ENCODE measurements at places on chromosomes 7 and 10. TPM values are rescaled to one million over a fixed set of nuclear protein-coding genes. Genes with fewer than 3 reads are reported as not detected.

Gene A1CF
- total RNA-seq, result not detected

Gene RNF32
- total RNA-seq, result 2.1 TPM

Gene UCMA
- total RNA-seq, result not detected

Gene SRGN
- total RNA-seq, result 68.1 TPM

Gene OR2A1
- total RNA-seq, result not detected

Gene SLC18A3
- not detected for total RNA-seq

Gene TCERG1L
- not detected for total RNA-seq

Gene GJC3
- not detected for total RNA-seq

Gene ZWINT
- 86.3 TPM for total RNA-seq

Data from A549 treated with ZK216348 at 1 μM for 4 hours (cell line).